ENCODE measurements at places on chromosomes 2 and 18.

- DNase-seq, result no peak
Observed at GRCh38 chr18:21449367-21450290, 150.9 kb downstream of the ESCO1 start.

- DNase-seq, result no peak
Observed at GRCh38 chr2:63741884-63742579, 99.7 kb upstream of the UGP2 start.

- no peak for DNase-seq
Observed at GRCh38 chr2:16373341-16373740, 292.3 kb downstream of the CYRIA start.

DNA sequence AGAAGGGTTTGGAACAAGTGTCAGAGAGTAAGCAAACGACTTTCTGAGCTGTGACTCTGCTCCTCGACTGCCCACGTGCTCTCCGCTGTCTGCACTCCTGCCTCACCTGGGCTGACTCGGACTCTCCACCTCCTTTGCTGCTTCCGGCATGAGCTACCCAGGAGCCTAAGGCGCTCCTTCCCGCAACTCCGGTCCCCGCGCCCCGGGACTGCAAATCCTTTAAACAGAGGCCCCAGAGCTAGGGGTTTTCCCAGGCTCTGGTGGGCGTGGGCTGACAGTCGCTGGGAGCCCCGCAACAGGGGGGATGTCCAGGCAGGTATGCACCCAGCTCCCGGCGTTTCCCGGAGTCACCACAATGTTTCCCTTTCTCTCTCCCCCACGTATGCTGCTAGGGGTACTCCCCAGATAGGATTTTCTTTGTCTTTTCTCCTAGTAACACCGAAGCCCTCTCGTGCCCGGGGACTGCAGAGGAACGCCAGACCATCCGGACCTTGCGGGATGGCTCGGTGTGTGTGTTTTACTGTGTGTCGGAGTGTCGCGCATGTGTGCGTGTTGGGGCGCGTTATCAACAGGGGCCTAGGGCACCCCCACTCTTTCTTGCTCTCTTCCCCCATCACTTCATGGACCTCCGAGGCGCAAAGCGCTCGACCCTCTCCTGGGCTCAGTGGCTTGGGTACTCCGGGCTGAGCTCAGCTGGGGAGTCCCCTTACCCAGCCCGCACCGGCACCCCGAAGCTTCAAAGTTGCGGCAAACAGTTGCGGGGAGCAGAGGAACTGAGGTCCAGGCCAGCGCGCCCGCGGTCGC, 691 bp upstream of the THSD7B start:
- DNase-seq, result peak; percentile 15

GRCh38 chr2:197381641-197382040, 53.2 kb downstream of the SF3B1 start:
- DNase-seq, result no peak

- no peak for DNase-seq
Observed at GRCh38 chr2:3112131-3112530, 265.5 kb downstream of the EIPR1 start.

DNA sequence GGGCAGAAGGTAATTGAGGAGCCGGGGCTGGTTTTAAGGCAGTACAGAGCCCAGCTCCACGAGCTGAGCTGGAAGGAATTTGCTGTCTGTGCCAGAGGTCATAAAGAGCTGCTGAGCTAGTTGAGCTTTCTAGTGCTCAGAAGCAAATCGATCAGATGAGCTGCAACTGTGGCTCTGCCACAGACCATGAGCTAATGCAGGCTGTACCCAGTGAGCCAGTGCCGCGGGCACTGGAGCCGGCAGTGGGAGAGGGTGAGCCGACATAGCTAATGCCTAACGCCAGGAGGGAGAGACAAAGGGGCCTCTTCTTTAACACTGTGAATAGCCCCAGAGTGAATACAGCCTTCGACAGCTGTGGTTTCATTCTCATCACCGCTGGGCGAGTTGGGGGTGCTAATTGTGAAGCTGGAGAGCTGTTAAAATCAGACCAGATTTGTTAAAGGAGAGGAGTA, 410.1 kb upstream of the TCF4 start:
- DNase-seq, result no peak

DNA sequence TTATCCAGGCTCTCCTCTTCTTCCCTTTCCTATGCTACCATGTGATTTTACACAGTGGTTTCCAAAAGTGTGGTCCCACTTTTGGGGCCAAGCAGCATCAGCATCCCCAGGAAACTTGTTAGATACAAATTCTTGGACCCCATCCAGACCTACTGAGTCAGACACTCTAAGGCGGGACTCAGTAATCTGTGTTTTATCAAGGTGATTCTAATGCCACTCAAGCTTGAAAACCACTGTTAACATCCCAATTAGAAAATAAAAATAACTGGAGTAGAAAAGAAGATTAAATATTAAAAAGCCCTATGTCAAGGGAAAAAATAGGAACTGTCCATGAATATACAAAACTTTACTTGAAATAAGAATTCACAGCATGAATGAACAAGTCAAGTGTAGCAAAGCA, 10.8 kb downstream of the DSG2 start:
- DNase-seq, result no peak

DNA sequence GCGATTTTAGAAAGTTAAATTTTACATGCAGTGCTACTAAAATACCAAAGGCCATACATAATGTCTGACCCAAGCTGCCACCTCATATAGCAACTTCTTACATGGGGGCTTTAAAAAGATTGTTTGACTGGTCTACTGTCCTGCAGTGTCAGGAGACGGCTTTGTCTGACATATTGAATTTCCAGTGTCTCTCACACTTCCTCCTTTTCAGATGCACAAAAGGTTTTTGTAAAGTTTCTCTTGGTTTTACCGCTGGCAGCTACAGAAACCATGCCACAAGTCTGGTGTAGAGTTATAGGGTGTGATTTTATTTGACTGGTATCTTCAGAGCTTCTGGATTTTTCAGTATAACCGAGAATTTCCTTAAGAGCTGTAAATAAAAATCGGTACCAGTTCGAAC, 1.1 kb upstream of the ASAP2 start:
- no peak for DNase-seq

GRCh38 chr2:47950340-47951301, 44.3 kb upstream of the FBXO11 start:
- DNase-seq, result no peak

GRCh38 chr2:74513605-74514367, 464 bp upstream of the TLX2 start:
- no peak for DNase-seq

GRCh38 chr2:36392571-36393255, 37.1 kb downstream of the CRIM1 start:
- no peak for DNase-seq

GRCh38 chr18:42807887-42808286, 307.6 kb downstream of the RIT2 start:
- DNase-seq, result no peak

GRCh38 chr2:214135966-214136365, 274.9 kb upstream of the VWC2L start:
- DNase-seq, result no peak

DNA sequence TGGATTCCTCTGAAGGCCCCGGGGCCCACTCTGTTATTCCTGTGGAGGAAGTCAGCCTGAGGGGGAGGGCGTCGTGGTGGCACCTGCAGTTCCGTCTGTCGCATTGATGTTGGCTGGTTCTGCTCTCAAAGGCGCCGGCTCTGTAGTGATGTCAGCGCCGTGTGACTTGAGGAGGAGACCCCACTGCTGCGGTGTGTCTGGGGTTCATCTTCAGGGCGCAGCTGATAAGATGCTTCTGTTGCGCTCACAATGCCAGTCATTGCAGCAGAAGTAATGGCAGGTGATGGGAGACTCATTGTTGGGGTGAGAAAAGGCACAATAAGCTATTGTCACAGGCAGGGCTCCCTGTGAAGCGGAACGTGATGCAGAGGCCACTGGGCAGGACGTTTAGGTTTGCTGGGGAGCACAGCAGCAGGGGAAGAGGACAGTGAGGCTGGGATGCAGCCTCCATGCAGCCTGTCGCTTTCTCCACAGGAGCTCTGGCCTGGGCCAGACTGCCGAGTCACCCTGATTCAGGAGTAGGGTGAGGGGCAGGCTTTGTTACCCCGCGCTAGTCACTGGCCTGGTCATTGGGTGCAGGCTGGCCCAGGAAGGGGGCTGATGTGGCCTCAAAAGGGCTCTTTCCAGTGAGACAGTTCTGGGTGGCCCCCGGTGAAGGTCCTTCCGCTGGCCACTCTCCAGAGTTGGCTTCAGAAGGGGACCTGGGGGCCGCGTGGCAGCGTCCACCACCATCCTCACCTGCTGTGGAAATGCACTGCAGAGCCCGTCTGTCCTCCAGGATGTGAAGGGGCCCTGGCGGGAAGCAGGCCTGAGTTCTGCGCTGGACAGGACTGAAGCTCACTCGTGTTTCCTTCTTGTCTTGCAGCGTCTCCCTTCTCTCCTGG, 42.9 kb downstream of the SH3BP4 start:
- no peak for DNase-seq

- DNase-seq, result no peak
Observed at GRCh38 chr2:30979822-30980245, 158.4 kb downstream of the GALNT14 start.

DNA sequence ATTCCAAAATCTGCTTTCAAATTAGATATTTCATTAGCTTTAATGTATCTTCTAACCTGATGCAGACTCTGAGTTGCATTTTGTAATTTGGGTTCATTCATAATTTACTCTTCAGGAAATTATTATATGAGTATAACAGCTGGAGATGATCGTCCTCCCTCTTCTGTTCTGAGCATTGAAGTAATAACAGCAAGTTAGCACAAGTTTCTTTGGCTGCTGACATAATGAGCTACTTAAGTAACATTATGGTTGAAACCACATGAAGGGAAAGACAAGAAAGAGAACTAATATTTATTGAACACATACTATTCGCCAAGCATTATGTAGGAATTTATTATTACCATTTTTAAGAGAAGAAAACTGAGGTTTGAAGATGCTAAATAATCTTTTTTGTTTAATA, 75.1 kb downstream of the CPO start:
- DNase-seq, result no peak

- DNase-seq, result no peak
Observed at GRCh38 chr2:183606718-183607085, 482.5 kb downstream of the NUP35 start.

DNA sequence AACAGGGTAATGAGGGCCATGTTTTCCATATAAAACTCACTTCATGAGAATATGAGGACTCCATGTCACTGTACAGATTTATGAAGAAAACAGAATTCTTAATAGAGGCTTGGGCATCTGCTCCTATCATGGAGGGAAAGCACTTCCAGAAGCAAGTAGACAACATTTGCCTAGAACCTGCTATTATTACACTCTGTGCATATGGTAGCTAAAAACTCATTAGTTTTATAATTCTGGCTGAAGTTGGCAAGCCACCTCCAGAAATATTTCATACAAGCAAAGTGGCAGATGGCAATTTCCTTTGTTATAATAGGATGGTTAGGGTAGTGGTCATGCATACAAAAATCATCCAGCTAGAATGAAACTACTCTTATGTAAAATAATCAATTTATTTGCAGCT, 65.8 kb upstream of the TLK1 start:
- no peak for DNase-seq

- DNase-seq, result no peak
Observed at GRCh38 chr2:241974096-241974495, 104.6 kb downstream of the RTP5 start.
